Hair follicular keratinocyte (primary cell): ENCODE measurements at places on chromosomes 12 and 14. TPM values are rescaled to one million over a fixed set of nuclear protein-coding genes. Genes with fewer than 3 reads are reported as not detected.

KCNK10 gene
- total RNA-seq, result 0.08 and 0.31 TPM in 2 replicates

OR11H12 gene
- total RNA-seq, result not detected in 2 replicates

HOXC12 gene
- total RNA-seq, result 0.31 and 0.80 TPM in 2 replicates

KLHL33 gene
- not detected in 2 replicates for total RNA-seq

PMCH gene
- not detected in 2 replicates for total RNA-seq

AICDA gene
- not detected in 2 replicates for total RNA-seq
